ENCODE measurements at places on chromosomes 12 and 14.

GRCh38 chr12:7694556-7695236 lies 879 bp downstream of the GDF3 start:
- DNase-seq = no peak

DNA sequence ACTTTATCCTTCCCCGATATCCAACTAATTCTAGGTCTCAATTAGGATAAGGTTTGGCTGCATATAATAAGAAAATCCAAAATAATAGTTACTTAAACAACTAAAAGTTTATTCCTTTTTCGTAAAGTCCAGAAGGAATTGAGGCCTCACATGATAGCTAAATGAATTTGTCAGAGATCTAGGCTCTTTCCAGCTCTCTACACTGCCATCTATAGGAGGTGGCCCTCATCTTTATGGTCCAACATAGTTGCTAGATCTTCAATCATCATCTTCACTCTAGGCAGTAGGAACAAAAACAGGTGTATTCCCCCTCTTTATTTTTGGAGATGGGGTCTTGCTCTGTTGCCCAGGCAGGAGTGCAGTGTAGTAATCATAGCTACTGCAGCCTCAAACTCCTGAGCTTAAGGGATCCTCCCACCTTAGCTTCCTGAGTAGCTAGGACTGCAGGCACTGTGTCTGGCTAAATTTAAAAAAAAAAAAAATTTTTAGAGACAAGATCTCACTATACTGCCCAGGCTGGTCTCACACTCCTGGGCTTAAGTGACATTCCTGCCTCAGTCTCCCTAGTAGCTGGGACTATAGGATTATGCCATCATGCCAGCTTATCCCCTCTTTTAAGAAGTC lies 46.5 kb upstream of the SAV1 start:
- no peak for DNase-seq

- DNase-seq = no peak
Measured at GRCh38 chr12:106907846-106908245, 47.9 kb upstream of the TMEM263 start.

GRCh38 chr12:770479-770878 lies 18.1 kb downstream of the WNK1 start:
- no peak for DNase-seq

DNA sequence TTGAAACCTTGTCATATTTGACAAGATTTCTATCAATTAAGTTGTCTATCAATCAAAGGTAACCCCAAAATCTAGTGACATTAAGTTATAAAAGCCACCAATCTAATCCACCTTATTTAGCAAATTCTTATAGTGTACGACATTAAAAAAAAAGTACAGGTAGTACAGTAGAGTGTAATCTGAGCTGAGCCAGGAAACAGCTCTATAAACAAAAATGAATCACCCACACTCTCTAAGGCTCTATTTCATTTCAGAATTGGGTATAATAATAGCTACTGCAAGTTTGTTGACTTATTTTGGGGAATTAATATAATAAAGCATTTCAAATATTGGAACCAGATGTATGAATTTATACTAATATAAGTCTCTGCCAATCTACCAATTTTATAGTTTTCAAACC lies 342.4 kb upstream of the FLRT2 start:
- no peak for DNase-seq

- no peak for DNase-seq
Measured at GRCh38 chr14:86683561-86683960, 1153.6 kb downstream of the FLRT2 start.

GRCh38 chr12:25761356-25761755 lies 197.1 kb upstream of the RASSF8 start:
- DNase-seq = no peak

- no peak for DNase-seq
Measured at GRCh38 chr14:105092171-105093037, 27.2 kb upstream of the GPR132 start.

DNA sequence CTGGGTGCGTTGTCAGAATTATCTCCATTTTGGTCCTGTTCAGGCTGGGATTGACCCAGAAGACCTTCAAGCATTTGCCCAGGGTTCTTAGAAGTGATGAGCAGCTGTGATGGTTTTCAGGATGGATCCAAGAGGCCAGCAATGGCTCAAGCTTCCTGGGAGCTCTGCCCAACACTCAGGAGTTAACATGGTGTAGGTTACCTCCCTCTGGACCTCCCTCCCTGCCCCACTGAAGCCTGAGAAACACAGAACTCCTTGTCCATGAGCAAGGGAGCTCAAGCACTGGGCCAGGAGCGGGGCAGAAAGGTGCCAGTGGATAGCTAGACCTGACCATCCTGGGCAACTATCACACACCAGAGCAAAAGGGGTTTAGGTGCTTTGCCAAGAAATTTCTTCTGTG lies 148.4 kb upstream of the FKBP4 start:
- no peak for DNase-seq

Data from activated T-helper 2 cell treated with anti-CD3 and anti-CD28 coated beads, Interferon-gamma antibody, Interleukin-2, Interleukin-4, amounts not matched to agents 10 μg/mL and 5 μg/mL and 100 μg/mL, durations not matched to agents 14 hours and 24 hours and 36 hours (primary cell).